NCI-H524 (cell line): ENCODE measurements at places on chromosomes 7 and 10.

- no peak for DNase-seq
Measured at GRCh38 chr7:100087055-100087750, 1.6 kb upstream of the COPS6 start.

DNA sequence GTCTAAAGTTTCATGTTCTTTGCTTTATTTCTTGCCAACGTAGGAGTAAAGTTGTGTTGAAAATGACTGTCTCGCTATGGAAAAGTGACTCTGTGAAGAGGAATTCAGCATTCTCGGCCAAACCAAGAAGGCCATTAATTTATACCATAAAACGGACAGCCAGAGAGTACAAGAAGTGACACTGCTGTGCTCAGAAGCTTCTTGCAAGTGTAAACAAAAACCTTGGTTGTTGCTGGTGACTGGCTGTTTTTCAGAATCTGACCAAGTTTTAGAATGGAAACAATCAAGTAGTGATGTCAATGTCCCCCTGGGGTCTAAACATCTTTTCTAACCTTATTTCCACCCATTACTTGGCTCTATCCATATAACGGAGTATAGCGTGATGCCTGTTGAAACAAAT, 201.9 kb downstream of the INHBA start:
- no peak for DNase-seq

DNA sequence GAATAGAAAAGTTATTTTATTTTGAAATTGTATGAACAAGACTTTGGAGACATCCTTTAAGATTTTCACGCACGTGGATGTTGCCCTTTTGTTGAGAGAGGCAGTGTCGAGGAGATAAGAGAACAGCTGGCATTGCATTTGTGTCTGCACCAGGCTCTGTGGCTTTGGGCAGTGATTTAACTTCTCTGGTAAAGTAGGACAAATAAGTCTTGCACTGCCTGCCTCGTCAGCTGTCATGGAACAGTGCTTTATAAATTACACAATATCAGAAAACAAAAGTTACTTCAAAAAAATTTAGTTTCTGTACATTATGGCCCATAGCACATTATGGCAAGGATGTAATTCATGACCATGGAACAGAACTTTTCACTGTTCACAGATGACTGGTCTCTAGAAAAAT, 20.1 kb downstream of the SNX10 start:
- no peak for DNase-seq

DNA sequence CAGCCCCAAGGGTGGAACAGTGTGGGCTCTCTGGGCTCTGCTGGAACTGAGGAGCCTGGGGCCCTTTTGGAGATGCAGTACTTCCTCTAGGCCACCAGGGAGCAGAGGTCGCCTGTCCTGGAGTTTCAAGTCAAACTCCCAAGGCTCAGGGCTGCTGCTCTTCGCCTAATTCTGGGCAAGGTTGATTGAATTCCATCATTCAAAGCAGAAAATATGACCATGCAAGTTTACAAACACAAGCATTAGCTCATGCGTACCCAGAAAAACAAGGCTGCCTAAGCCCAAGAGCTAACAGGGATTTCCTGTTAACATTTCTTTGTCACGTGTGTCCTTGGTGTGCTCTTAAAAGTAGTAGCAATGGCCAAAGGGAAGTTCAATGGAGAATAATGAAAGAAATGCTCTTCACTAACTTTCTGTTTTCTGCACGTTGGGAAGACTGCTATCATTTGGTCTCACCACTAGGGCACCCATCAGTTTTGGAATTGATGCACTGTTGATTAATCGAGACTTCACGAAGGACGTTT, 20.1 kb downstream of the LDB3 start:
- DNase-seq, result no peak

DNA sequence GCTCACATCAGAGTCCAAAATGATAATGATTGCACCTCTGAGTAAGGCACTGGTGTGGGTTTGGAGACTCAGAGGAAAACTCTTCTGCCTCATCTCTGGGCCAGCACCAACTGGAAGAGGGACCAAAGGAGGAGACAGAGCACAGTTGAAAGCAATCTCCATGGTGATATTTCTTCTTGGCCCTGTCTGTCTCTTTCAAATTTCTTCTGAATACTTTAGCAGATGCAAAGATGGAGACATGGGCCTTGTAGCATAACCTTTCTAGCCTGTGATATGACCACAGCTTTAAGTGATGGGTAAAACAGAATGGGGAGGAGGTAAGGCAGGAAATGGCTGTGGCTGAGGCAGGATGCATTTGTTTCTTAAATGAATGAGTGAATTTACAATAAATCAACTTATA, 12.2 kb upstream of the GIMAP7 start:
- DNase-seq, result no peak

DNA sequence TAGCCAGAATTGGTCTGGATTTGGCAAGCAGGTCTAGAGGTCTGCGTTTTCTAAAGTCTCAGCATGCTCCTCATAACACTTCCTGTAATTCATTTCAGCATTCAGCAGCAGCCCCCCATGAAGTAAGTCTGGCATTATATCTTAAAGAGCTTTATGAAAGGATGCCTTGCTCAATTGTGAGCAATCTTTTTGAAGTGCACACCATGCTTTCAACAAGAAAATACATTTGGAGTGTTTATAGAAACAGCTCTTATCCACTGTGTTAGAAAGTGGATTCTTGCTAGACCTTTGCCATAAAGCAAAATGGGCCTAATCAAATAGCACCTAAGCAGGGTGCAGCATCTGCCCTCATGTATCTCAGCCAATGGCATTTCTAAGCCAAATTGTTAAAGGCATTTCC, 378.0 kb upstream of the AKR1E2 start:
- DNase-seq, result no peak

DNA sequence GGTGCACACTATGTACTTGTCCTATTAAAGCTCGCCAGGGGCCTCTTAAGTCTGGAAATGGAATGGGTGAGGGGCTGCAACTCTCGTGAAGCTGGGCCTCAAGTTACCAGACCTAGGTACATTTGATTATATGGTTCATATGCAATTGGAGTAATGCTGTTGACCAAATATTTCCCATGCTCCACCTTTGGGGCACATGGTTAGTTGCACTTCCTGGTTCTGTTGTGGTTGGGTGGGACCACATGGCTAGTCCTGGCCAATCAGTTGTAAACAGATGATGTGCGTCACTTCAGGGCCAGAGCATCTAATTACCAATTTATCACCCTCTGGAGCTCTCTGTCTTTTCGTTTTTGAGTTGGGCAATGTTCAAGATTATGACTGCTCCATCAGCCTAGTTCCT, 39.5 kb upstream of the OPN4 start:
- no peak for DNase-seq

DNA sequence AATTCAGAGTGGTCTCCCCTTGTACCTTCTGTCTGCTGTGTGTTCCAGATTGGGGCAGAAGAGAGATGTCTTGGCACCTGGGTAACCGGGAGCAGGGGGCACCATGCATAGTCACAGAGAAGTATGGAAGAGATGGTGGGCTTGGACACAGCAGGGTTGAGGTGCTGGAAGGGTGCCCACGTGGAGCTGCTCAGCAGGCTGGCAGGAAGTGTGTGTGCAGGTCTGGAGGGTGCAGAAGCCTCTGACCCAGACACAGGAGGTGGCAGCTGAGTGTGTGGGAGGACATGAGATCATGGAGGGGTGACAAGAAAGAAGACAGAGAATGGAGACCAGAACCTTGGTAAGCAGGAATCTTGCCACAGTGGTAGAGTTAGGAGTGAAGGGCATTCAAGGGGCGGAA, 42.3 kb upstream of the DUSP5 start:
- no peak for DNase-seq

DNA sequence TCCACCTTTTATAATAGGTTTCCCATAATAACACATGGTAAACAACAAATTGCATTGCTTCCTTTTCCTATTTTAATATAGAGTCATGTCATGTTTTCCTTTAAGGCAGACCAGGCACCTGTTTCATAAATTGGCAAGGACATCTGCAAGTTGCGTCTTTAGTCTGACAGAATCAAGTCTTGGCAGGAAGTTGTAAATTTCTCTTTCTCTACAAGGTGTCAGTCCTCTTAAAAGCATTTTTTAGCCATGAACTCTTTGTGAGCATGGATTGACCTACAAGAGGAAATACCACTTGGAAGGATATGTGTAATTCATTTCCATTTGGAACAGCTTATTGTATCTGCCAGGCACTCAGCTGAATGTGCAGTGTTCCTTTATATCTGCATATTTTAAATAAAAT, 176.8 kb downstream of the PRKG1 start:
- no peak for DNase-seq

GRCh38 chr10:93614101-93614825, 1.9 kb downstream of the PDE6C start:
- no peak for DNase-seq

DNA sequence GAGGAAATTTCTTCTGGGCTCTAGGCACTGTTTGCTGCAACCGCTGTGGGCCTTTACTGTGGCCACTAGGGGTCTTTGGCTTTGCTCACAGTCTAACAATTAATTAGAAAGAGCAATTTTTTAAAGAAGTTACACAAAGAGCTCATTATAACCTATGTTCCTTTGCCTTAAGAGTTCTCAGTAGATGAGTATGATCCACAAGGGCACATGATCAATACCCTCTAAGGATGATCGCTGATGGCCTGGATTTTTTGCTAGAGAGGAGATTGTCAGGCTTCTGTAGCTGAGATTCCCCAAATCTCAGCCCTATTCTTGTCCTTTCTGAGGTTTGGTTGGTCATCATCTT, 80.8 kb upstream of the RHOBTB1 start:
- DNase-seq, result peak; percentile 1
